Activated CD8-positive, alpha-beta memory T cell treated with anti-CD3 and anti-CD28 coated beads for 24 hours (primary cell): ENCODE measurements at places on chromosomes 7 and 10.

GRCh38 chr7:143049362-143049761 lies 2.8 kb upstream of the OR6V1 start:
- no peak for DNase-seq

DNA sequence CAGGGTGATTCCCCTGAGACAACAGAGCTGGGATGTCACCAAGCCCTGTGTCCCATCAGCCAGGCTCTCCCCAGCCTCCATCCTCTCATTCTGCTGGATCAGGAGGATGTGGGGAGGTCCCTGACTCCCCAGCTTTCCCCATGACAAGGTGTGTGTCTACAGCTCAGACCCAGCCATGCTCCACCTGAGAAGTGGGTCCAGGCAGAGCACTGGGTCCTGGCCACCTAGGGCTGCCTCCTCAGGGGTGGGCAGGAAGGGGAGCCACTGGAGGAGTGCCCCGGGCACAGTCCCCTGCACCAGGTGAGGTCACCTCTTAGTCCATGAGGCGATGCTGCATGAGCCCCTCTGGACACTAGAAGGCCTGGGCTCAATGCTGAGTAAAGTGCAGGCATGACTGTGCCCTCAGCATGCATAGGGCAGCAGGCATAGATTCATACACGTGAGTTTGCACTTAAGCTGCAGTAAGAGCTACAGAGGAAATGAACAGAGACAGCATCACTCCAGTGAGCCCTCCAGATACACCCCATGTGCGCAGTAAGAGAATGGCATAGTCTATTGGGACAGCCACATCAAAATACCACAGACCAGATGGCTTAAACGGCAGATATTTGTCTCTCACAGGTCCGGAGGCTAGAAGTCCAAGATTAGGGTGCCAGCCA lies 48.3 kb downstream of the ALOX5 start:
- peak; percentile 57 for DNase-seq

- DNase-seq: no peak
Measured at GRCh38 chr10:102720337-102720736, 5.9 kb downstream of the SFXN2 start.

DNA sequence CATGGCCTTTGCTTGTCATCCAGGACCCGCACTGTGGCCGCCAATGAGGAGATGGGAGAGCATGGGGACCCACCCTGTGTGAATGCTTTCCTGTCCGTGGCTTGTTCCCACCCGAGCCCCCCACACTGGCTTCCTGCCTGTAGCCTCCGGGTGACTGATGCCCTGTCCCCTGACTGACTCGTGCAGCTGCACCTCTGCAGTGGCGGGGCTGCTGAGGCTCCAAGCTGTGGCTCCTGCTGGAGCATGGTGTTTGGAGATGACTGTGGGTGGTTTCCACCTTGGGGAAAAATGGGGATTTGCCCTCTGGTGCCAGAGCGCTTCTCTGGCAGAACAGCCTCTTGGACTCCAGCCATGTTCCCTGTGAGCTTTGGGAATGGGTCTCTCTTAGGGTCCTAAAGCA lies 2.1 kb downstream of the CAMK1D start:
- peak; percentile 62 for DNase-seq

DNA sequence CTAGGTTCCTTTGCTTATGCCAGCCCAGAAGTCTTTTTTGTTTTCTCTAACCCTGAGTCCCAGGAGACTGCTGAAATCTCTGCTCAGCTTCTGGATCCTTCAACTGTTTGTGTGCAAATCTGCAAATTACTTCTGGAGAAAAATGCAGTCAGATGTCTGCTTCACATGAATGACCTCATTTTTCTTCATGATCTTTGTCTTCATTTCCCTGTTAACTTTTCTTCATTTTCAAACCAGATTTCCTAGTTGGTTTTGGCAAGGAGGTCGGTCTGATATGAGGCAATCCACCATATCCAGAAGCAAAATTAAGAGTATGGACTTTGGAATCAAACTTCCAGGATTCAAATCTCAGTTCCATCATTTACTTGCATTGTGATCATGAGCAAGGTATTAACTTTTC lies 66.8 kb downstream of the ZNF503 start:
- DNase-seq: no peak

DNA sequence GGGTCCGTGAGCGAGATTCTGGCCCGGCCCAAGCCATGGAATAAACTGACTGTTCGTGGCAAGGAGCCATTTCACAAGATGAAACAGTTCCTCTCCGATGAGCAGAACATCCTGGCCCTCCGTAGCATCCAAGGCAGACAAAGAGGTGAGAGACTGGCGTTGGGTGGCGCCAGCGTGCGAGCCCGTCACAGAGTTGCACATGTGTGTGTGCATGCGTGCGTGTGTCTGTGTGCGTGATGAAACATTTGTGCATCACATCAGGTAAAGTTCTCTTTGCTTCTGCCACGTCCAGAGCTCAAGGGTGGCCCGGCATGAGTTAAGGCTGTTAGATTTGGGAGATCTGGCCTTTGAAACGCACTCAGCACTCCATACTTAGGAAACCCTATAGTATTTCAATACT lies 89.5 kb upstream of the SH2B2 start:
- DNase-seq: no peak

DNA sequence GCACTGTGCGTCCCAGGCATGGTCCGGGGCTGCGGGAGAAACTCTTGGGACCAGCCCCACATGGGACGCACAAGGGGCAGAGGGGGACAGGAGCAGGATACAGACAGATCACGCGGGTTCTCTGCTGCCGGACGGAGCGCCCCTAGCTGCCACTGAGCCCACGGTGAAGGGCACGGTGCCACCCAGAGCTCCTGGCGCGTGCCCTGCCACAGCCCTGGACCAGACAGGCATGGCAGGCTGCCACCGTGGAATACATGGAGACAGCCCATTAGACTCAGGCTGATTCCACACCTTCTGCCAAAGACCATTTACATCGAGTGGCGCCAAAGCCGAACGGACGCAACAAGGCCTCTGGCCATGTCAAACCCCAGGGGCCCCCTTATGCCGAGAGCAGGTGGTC lies 90.4 kb downstream of the MAD1L1 start:
- no peak for DNase-seq

DNA sequence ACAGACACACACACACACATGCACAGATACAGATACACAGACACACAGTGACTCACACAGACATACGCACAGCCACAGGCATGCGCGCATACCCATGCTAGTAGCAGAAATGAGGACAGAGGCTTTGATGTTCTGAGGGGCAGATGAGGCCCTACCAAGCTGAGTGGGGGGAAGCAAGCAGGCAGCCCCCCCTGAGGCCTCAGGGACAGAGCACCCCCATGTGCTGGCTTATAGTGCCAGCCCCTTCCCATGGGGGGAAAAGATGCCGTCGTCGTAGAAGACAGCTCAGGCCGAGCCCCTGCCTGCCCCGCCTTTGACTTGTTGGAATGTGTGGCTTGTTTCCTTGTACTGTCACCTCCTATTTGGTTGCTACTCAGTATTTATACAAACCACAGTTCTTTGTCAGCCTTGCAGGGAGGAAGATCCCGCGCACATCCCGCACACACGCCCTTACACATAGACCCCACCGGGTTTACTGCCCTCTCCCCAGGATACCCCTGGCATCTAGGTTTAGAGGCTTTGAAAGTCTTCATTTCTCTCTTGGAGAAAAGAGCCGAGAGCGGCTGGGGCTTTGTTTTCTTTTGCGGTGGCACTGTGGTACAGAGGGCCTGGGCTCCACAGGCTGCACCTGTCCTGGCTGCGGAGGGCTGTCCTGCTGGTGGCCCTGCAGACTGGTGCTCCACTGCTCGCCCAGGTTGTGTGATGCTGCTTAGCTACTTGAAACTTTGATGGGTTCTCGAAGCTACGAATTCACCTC lies 112.5 kb downstream of the DOCK1 start:
- DNase-seq: no peak
